ENCODE measurements at places on chromosomes 3 and 15. TPM values are rescaled to one million over a fixed set of nuclear protein-coding genes. Genes with fewer than 3 reads are reported as not detected.

The HIGD2B gene
- total RNA-seq: not detected

The STRC gene
- total RNA-seq: not detected

The MOBP gene
- total RNA-seq: 0.18 TPM

The POLQ gene
- 0.56 TPM for total RNA-seq

The ELL3 gene
- total RNA-seq: 5.1 TPM

The SERPINI2 gene
- total RNA-seq: 2.3 TPM

The VPS13C gene
- 100 TPM for total RNA-seq

The RBPMS2 gene
- 4.0 TPM for total RNA-seq

DNA sequence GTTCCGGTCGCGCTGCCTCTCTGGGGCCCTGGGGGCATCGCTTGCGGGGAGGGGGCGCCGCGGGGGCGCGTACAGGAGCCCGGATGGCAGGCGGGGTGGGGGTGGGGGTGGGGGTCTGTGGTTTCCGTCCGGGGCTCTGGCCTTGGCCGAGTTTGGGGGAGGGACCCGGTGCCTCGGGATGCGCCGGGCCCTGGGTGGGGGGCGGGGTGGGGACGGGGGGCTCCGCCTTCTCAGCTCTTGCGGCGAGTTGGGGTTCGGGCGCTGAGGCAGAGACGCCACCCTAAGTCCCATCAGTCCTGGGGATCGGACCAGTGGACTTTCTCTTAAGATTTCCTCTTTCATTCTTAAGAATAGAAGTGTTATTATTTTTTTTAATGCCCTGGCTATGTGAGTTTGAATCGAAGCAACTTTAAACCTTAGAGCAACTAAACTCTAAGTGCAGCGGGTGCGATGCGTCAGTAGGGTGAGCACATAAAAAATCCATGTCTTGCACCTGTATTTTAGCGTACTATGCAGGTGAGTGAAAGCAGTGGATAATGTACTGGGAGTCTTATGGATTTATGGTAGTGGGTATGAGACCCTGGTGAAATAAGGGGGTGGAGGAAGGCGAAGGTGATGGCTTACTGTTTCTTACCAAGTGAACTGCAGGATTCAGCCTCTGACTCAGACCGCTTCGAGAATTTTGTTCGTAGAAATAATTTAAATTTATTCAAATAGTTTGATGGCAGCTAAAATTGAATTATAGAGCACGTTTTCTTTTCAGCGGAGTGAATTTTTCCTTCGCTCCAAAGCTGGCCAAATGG lies 762 bp downstream of the CTNNB1 start:
- peak; percentile 53 for DNase-seq

- no peak for DNase-seq
Measured at GRCh38 chr3:53171827-53172505, 11.0 kb downstream of the PRKCD start.

GRCh38 chr3:30685267-30685667 lies 78.9 kb downstream of the TGFBR2 start:
- DNase-seq: no peak

GRCh38 chr15:60932051-60932915 lies 296.8 kb downstream of the RORA start:
- no peak for DNase-seq

GRCh38 chr3:113243846-113244245 lies 32.5 kb downstream of the BOC start:
- no peak for DNase-seq

GRCh38 chr15:34239151-34239808 lies 14.5 kb downstream of the EMC4 start:
- no peak for DNase-seq

- DNase-seq: no peak
Measured at GRCh38 chr15:73617913-73618312, 15.3 kb downstream of the NPTN start.

GRCh38 chr3:47854267-47854666 lies 51.3 kb downstream of the DHX30 start:
- DNase-seq: no peak

GRCh38 chr3:159439346-159439745 lies 549.3 kb upstream of the IL12A start:
- DNase-seq: no peak

GRCh38 chr3:167777356-167777755 lies 41.8 kb downstream of the SERPINI1 start:
- DNase-seq: no peak

- no peak for DNase-seq
Measured at GRCh38 chr3:58026598-58026997, 18.4 kb downstream of the FLNB start.

DNA sequence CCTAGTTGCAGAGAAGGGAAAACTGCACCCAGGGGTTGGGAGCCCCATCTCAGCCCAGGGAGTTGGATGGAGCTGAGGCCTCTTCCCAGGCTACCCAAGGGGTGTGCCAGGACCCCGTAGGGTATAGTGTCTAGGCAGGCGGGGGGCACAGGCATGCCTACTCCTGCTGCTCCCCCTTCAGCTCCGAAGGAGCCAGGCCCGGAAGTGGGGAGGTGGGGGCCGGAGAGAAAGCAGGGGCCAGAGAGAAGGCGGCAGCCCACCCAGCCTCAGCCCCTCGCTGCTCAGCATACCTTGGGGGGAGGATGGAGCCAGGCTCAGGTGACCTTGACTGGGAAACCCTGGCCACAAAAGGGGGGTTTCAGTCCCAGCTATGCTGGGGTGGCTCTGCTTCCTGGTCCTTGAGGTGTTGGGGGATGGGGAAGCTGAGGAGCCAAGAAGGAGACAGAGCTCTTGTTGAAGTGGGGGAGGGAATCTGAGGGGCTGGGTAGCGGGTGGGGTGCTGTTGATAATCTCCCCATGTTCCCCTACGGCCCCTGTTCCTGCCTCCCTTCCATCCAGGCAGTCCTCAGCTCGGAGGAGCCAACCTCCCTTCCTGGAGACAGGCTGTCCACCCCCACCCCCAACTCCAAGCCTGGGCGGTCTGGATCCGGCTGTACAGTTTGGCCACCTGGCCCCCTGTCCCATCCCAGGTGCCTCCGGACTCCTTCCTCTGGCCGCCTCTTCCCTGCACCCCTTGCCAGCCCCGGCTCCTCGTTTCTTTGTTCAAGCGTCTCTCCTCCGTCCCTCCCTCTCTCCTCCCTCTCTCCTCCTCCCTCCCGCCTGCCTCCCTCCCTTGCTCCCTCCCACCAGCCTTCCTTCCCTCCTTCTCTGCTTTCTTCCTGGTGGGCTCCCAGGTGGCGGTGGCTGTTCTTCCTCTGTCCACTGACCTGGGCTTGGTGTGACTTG lies 1.7 kb downstream of the SEMA3F start:
- DNase-seq: no peak

- DNase-seq: no peak
Measured at GRCh38 chr15:47888385-47889100, 171.2 kb downstream of the SEMA6D start.

GRCh38 chr15:80604583-80605575 lies 90.2 kb upstream of the ABHD17C start:
- DNase-seq: no peak

GRCh38 chr3:15453991-15454625 lies 26.7 kb downstream of the EAF1 start:
- no peak for DNase-seq

- no peak for DNase-seq
Measured at GRCh38 chr3:97871186-97871585, 49.4 kb downstream of the CRYBG3 start.

All from lower lobe of right lung (tissue), 2 donors.